ENCODE measurements at places on chromosomes 12 and 14.
A peak's percentile ranks its signal among the peaks of the same experiment; 100 is the strongest.

- DNase-seq, result no peak
These were observed 358.7 kb downstream of the MED13L start for GRCh38 chr12:115918763-115919162.

DNA sequence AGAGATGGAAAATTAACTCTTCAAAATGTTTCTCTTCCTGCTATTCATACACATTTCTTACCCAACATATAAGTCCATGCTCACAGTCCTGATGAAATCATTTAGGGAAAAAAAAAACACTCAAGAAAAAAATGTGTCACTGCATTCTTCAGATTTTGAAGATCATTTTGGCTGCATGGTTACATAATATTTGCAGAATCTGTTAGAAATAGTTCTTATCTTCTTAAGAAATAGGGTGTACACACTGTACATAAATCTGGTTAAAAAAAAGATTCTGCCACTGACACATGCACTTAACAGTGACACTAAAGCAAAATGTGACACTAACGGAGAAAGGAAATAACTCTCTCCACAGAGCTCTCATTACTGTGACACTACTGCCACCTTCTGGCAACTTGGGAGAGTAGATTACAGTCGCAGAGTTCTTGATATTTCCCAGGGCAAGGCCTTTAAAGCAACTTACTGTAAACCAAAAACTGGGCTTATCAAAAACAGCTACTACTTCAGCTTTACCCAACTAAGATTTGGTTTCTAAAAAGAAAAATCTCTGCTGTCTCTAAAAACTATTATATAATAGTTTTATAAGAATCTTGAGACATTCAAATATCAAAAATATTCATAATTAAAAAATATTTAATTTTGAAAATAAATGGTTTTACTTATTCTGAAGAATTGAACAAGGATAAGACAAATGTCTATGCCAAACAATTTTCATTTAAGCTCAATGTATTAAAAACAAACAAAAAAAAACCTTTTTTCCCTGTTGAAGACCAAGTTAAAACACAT, 65.0 kb downstream of the SETD3 start:
- DNase-seq, result peak; percentile 29

GRCh38 chr14:23183158-23183470, 346 bp downstream of the SLC7A8 start:
- no peak for DNase-seq

DNA sequence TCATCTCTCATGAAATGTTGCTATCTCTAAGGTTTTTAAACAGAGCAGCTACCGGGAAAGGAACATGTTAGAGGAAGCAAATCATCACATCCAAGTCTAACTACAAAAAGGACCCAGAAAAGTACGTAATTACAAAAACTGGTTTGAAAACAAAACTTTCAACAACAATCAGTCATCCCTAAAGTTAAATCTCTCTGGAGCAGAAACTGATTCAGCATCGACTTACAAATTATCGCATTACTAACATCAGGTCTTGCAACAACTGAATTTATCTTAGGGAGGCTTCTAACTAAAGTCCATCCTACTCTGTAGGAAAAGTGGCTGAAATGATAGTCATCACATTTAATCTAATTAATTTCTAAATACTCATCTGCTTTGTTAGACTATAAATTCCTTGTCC, 137.0 kb downstream of the MED13L start:
- DNase-seq, result no peak

DNA sequence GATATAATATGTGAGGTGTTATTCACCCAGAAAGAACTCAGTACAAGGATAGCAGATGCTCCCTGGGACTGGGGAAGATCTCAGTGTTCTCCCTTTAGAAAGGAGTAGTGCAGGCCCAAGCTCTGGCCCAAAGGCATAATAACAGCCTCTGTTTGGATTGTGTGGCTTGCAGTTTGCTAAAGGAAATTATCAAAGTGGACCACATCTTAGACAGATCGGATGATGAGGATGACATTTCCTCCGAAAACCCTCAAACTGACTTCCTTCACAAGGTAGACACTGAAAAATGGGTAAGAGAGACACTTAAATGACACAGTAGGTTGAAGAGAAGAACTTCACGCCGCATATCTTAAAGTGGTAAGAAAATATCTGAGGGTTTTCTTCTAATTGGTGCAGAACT, 26.1 kb downstream of the SMCO2 start:
- DNase-seq, result no peak

DNA sequence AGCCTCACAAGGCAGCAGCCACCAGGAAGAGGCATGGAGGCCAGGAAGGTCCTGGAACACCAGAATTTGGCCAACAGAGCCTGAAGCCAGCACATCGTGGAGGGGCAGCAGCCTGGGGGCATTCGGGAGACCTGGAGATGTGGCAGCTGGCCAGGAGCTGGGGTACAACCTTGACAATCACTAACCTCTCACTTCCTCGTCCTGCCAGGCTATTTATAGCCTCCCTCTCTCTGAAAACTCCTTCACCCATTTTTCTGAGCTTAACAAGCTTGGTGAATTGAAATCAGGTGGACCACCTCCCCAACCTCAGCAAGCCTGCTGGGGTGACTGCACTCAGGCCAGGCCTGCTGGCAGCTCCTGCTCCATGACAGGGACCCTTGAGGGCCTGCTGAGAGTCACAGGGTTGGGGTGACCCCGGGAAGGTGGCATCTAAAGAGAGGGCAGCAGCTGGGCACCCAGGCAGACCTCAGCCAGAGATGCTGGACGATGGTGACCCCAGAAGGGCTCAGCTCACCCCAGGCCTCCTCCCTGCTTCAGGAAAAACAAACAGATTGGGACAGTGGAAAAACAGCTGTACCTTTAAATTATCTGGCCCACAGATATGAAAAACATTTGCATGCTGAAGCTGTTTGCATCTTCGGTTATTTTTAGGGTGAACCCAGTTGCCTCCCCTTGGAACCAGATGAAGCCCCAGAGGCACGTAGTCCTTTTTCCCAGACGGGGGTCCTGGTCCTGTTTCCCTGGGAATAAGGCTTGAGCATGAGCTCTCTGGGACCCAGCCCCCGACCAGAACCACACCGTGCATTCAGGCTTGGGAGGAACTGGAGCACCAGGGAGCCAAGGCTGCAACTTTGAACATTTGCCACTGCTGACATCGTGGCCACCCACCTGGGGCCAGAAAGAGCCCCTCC, 67.0 kb downstream of the PITPNM2 start:
- no peak for DNase-seq

DNA sequence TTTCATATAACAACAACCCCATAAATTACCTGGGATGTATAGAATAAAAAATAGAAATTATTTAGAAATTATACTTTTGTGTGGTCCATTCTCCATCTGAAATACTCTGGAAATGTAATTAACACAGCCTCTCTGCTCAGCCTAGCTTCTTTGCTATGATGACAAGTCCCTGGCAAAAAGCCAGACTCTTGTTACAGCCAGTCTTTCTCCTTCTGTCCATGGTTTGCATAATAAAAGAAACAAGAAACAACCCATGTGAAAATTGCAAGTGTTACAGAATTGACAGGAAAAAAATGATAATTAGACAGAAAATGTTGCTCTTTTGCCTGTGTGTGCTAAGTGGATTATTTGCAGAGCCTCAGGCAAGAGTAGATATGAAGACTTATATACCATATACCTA, 61.3 kb downstream of the C12orf50 start:
- DNase-seq, result no peak

- DNase-seq, result no peak
These were observed 244.0 kb upstream of the DAAM1 start for GRCh38 chr14:58944343-58944967.

GRCh38 chr12:1204581-1205121, 213.6 kb downstream of the ERC1 start:
- DNase-seq, result no peak

- DNase-seq, result no peak
These were observed 158.6 kb downstream of the PAX9 start for GRCh38 chr14:36820111-36820709.

- DNase-seq, result no peak
These were observed 12.0 kb upstream of the SINHCAF start for GRCh38 chr12:31337952-31338351.

GRCh38 chr12:71999795-72000194, 61.1 kb downstream of the TPH2 start:
- DNase-seq, result no peak

DNA sequence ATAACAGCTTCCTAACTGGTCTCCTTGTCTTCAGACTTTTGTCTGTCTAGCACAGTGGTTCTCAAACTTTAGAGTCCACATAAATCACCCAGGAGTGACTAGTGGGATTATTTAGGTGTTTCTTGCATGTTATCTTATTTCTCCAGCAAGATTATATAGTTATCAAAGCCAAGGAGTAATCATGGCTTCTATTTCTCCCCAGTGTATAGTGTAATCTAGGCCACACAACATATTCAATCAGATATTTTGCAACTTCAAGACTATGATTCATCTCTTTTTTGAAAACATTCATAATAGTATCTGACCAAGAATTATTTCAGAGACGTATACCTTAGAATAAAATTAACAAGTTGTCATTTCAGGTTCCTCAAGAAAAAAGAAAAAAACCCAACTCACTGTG, 131.9 kb downstream of the CEP83 start:
- DNase-seq, result no peak

DNA sequence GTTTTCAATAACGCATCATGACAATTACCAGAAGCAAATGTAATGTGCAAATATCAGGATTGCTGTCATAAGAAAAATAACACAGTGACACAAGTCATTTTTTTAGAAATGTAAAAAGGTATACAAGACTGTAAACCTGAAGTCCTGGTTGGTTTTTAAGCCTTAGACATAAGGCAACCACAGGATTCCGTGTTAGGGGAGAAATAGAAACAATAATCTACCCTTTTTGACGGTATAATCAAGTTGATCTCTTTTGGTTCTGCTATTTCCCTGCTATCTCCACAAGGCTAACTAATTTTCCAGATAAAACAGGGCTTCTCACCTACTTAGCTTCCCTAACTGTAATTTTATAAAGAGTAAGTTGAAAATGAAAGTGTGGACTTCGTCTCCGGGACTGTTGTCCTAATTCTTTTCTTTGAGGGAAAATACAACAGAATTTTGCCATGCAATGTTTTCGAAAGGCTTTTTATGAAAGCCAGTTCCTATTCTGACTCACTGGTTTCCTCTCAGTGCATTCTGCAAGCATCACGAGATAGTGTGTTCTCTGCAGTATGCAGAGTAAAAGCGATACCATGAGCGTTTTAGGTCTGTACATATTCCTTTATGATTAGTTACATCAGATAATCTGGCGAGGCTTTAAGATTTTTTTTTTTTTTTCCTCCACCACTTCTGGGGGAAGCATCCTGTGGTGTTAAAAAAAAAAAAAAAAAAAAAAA, 10.6 kb downstream of the MYO1H start:
- no peak for DNase-seq

DNA sequence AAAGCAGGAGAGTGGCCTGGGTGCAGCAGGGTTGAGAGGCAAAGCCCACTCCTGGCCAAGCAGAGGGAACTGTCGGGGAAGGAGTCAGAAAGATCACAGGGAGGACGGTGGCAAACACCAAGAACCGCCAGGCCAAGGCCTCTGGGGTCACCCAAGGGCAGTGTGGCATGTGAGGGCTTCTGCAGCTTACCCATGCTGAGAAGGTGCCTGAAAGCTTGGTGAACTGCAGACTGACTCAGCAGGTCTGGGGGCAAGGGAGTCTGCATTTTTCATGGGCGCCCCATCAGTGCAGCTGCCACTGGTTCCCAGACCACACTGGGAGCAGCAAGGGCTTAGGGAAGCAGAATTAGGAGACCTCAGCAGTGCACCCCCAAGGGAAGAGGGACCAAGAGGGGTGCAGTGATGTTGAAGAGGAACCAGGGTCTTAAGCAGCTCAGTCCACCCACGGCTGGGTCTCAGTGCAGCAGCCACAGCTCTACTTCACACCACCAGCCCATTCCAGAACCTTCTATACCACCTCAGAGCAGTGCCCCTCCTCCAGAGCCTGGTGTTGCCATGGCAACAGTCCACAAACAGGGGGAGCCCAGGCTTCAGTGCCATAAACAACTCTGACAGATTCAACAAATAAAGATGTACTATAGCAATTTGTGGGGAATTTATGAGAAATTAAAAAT, 59.4 kb downstream of the ITPK1 start:
- DNase-seq, result no peak

DNA sequence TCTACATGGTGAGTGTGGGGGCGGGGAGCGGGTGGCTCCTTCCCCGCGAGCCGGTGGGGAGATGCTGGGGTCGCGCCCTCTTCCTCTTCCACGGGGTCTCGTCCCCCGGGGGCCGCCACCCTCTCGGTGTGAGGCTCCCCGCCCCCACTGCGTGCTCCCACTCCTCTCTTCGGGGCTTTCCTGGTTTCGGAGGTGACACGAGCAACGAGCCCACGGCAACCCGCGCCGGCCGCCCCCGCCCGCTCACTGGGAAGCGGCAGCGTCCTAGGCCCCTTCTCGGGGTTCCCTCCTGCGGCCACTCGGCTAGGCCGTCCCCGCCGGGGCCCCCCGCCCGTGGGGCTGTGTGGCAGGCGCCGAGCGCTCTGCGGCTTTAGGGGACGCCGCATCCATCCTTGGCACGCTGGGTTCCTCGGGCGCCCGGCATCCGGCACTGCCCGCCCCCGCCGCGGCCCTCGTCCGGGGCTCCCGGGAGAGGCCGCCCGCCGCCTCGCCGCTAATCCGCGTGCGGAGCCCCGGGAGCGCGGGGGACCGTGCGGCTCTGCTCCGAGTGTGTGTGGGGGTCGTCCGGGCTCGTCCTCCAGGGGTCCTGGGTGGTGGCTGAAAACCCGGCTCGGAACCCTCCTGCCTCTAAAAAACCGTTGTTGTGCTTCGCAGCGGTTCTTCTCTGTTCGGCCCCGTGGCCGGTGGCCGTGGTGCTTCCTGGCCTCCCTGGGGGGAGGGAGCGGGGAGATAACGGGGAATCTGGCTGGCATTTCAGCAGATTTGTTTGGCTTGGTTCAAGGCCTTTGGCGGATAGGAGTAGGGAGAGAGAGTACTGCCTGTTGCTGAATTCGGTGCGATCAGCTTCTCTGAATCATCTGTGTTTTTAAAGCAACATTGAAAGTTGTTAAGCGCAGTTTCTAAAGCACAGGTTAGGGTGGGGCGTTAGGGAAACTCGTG, 1.0 kb downstream of the PCNX1 start:
- peak; percentile 58 for DNase-seq

GRCh38 chr14:100770605-100771120, 44.0 kb downstream of the DLK1 start:
- DNase-seq, result no peak

DNA sequence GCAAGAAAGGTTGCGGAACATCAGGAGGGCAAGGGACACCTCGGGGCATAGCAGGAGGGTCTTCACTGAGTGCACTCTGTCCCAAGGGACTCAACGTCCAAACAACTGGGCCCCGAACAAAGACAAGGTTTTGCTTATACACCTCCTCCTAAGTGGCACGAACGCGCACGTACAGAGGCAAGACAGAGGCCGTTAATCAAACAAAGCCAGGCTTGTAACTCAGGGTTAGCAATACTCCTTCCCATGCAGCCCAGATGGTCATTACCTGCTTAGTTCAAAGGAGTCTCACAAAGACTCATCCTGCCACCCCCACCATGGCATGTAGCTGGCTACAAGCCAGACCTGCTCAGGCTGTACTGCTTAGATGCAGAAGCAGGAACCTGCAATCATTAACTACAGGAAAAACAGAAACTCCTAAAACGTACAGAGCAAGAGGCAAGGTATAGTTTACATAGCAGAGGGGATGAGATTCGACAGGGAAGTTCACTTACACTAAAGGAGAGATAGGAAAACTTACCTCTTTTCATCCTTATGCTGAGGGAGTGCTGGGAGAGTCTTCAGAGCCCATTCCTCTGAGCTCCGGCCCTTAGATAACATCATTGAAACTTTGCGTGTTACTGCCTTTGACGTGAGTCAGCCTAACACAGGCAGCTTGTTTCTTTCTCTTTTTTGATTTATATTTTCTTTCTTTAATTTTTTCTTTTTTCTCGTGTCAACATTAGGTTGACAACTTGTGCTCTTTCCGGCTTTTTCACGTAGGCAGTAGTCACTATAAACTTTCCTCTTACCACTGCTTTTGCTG, 1319.1 kb downstream of the TMEM121 start:
- DNase-seq, result peak; percentile 42

All from activated T-cell treated with anti-CD3 and anti-CD28 coated beads for 48 hours (primary cell).